Neural progenitor cell (in vitro differentiated cells): ENCODE measurements at places on chromosomes 12 and 14.
A peak's percentile ranks its signal among the peaks of the same experiment; 100 is the strongest.

DNA sequence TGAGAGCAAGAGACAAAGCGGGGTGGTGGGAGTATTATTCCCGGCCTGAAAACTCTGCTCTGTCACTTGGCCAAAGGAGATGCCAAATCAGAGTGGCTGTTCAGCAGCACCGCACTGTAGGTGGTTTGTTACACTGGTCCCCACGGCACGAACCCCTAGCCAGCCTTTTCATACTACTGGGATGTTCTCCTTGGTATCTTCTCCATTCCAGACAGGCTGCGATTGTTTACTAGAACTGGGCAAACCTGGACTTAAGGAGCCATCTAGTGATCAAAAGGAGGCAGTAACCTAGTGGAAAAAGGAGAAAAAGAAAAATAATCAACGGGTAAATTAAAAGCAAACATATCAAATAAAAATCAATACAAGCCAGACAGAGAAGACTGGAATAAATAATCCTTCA lies 58.9 kb upstream of the TMTC2 start:
- DNase-seq = peak; percentile 64

DNA sequence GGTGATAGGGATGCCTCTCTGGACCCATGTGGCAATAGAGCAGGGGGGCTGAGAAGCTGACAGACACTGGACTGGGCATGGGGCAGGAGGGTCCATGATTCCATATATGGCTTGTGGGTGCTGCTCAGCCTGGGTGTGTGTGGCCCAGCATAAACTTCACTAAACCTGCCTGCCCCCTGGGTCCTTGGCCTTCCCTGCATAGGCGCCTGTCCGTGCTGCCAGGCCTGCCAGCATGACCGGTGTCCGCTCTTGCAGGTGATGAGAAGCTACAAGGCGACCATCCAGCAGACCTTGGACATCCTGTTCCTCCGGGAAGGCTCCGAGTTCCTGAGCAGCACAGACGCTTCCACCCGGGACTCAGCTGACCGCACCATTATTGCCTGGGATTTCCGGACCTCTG lies 61.6 kb downstream of the BEGAIN start:
- DNase-seq = no peak

- no peak for DNase-seq
Observed at GRCh38 chr12:1357711-1358110, 236.7 kb downstream of the FBXL14 start.

DNA sequence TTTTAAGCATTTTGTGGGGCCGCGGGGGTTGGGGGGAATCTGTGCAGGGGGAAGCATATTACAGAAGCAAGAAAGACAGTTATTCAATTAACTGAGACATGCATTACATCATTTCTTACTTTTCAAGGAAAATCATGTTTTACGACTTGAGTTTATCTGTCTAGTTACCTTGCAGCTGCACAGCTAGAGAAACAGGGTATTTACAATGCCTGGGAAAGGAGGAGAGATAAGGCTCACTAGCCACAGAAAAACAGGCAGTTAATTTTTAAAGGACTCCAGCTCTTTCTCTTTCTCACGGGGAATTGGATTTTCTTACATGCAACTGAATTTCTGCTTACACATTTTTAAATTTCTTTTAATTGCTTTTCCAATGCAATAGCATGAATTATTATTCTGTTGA lies 22.2 kb downstream of the FCF1 start:
- no peak for DNase-seq

DNA sequence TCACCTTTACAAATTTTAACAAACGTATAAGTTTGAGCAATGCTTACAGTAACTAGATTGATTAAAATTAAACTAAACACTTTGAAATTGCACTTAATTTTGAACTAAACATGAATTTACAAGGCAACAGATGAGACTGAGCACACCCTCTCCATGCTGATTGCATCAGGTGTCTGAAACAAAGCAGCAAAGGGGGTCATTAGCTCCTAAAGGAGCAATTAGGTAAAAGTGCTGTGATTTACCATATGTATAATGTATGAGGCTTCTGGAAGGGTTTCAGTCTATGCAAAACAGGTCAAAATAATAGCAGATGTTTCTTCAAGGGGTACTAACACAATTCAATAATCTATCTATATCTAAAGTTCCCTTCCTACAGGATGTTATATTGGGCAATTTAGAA lies 98.8 kb upstream of the LMNTD1 start:
- no peak for DNase-seq

GRCh38 chr12:13348464-13348863 lies 151.9 kb downstream of the EMP1 start:
- no peak for DNase-seq
